Activated T-helper 2 cell treated with anti-CD3 and anti-CD28 coated beads, Interferon-gamma antibody, Interleukin-2, Interleukin-4, amounts not matched to agents 10 μg/mL and 5 μg/mL and 100 μg/mL, durations not matched to agents 14 hours and 24 hours and 36 hours (primary cell): ENCODE measurements at places on chromosomes 6 and 20.

- H3K27me3 ChIP-seq: no peaks in the 10 kb centered on the region
- no peak for DNase-seq
- peaks cover 10% of the 10 kb centered on the region for H3K4me1 ChIP-seq
- H3K36me3 ChIP-seq: no peaks in the 10 kb centered on the region
- no peak overlapping the region for H3K27ac ChIP-seq
- no peak overlapping the region for H3K4me3 ChIP-seq
Measured at GRCh38 chr6:25576919-25577318, 75.1 kb upstream of the SCGN start.

DNA sequence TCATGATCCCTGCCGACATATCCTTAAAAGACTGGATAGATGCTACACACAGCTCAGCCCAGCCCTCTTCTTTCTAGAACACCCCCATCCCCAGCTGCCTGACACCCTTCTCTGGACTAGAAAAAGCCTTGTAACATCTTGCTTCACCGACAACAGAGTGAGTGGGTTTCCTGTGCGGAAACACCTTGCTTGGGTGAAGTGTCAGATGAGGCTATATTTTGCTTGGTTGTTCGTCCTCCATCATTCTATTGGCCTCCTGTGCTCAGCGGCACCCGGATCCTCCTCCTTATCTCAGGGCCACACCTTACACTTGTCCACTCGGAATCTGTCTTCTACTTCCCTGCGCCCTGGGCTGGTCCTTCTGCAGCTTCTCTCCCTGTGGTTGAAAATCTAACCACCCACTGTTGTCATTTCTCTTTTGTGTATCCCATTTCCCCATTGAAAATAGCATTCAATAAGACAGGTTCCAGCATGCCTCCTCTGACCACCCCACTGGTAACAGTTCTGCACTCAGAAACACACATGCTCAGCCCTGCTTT, 101.3 kb upstream of the MLN start:
- peaks cover 45% of the 10 kb centered on the region for H3K4me1 ChIP-seq
- no peaks in the 10 kb centered on the region for H3K36me3 ChIP-seq
- no peaks in the 10 kb centered on the region for H3K27me3 ChIP-seq

DNA sequence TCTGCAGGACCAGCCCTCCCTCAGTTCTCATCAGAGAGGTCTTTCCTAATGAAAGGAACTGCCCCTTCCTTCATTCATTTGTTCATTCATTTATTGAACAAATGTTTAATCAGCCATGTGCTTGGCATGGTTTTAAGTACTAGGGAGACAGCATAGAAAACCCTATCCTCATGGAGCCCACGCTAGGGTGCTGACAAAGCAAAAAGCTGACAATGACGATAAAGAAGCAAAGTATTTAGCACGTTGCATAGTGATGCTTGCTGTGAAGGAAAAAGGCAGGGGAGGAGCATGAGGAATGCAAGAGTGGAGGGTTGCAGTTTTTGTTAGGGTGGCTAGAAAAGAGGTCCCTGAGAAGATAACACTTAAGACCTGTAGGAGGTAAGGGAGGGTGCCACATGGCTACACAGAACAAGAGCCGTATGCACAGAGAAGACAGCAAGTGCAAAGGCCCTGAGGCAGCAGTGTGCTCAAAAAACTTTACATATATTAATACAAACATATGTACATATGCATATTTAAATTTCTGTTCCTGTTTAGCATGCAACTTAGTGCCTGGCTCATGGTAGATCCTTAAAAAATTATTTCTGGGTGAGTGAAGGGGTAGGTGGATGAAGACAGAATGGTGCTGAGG, 98.9 kb downstream of the EYA2 start:
- no peak overlapping the region for H3K4me3 ChIP-seq
- peaks cover 6% of the 10 kb centered on the region for H3K36me3 ChIP-seq

DNA sequence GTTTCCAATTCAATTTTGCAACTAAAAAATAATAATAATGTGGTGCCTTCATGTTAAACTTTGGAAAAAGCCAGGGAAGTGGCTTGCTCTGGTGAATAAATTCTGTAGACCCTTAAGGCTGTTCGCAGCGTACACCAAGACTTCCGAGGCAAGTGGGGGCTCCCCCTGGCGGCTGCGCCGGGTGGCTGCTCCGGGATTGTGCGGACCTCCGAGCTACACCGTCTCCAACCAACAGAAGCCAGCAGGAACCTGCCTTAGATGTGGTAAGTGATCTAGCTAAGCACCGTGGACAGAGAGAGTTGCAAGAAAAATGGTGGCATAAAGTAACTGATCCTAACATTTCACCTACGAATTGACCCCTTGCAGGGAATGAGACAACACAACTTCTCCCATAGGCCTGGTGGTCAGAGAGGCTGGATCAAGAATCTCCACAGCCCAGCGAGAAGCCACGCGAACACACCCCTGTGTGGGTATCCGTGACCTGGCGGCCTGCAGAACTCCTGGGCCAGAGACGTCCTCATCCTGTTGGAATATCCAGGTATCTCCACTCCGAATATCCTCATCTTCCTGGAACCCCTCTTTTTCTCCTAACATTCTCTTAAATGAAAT, 69.6 kb downstream of the TBXT start:
- H3K27me3 ChIP-seq: peaks cover 15% of the 10 kb centered on the region
- no peak overlapping the region for H3K4me3 ChIP-seq
- DNase-seq: peak; percentile 28
- no peaks in the 10 kb centered on the region for H3K4me1 ChIP-seq
- no peaks in the 10 kb centered on the region for H3K36me3 ChIP-seq

DNA sequence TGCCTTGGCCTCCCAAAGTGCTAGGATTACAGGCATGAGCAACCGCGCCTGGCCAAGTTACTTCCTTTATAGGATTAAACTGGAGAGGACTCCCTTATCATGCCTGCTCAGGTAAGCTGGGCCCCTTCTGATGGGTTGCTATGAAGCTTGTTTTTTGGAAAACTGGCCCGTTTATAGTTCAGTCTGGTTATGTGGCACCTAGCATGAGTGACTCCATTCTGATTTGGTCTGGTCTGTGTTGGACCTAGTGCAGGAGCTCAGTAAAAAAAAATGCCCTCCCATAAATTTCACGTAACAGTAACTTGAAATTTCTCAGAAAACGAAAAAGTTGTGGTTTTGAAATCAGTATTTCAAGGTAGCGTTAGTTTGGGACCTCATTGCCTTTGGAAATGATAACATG, 448.4 kb downstream of the HACE1 start:
- no peak for DNase-seq
- H3K4me3 ChIP-seq: no peak overlapping the region
- H3K4me1 ChIP-seq: no peaks in the 10 kb centered on the region
- no peaks in the 10 kb centered on the region for H3K27me3 ChIP-seq
- no peaks in the 10 kb centered on the region for H3K36me3 ChIP-seq
- no peak overlapping the region for H3K27ac ChIP-seq

GRCh38 chr6:18551228-18551627, 164.1 kb downstream of the RNF144B start:
- H3K27me3 ChIP-seq: peaks cover 5% of the 10 kb centered on the region
- H3K4me3 ChIP-seq: no peak overlapping the region
- H3K36me3 ChIP-seq: no peaks in the 10 kb centered on the region
- no peak overlapping the region for H3K27ac ChIP-seq

DNA sequence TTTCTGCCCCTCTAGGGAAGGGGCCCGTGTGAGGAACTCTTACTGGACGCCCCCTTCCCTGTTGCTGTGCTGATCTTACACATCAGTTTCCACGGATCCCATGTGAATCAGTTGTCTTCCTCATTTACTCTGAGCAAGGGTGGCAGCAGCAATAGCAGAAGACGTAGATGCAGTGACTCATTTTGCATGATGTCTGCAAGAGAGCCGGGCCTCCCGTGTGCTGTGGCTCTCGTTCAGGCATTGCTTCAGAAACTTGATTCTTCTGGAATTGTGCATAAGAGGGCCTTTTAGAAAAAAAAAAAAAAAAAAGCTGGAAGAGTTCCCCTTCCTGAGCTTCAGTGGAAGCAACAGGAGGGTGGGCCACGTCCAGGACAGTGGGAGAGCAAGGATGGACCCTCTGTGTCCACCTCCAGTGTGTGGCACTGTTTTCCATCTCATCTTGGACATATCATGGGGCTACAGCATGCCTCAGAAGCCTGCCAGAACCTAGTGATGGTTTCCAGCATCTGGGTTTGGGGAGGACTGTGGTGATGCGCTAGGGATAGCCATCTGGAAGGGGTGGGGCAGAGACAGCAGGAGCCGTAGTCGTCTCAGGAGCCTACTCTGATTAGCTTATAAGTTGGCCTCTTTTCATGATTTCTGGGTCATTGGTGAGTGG, 62.1 kb downstream of the FOXO3 start:
- no peak for DNase-seq
- H3K4me3 ChIP-seq: no peak overlapping the region
- peaks cover 5% of the 10 kb centered on the region for H3K27me3 ChIP-seq
- H3K27ac ChIP-seq: no peak overlapping the region
- H3K4me1 ChIP-seq: peaks cover 10% of the 10 kb centered on the region

DNA sequence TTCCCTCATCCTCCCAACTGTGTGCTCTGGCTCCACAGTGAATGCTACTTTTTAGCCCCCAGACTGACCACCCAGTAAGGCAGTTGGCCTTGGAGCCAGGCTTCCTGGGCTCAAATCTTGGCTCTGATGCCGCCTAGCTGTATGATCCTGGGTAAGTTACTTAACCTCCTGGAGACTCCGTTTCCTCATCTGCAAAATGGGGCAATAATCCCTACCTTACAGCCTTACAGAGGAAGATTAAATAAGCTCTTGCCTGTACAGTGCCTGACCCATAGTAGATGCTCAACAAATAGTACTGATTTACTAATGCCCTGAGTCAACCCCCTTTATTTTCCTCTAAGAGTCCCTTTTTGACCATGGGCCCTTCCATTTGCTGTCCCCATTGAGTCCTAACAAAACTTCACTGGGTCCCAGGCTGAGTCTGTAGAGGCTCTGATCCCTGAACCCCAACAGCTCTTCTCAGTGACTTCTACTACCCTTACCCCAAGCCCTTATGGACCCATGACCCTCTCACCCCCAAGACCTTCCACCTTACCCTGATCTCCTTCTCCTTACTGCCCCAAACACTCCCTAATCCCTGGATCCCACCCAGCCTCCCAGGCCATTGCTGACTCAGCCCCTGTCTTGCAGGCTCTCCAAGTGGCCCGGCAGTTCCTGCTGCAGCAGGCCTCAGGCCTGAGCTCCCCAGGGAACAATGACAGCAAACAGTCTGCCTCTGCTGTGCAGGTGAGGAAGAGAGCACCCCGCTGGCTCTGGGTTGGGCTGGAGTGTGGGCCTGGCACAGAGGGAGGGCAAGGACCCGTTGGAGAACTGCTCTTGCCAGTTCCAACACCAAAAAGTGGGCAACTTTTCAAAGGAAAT, 31.4 kb downstream of the FOXP4 start:
- H3K27me3 ChIP-seq: no peaks in the 10 kb centered on the region
- H3K36me3 ChIP-seq: no peaks in the 10 kb centered on the region
- H3K27ac ChIP-seq: no peak overlapping the region
- no peaks in the 10 kb centered on the region for H3K4me1 ChIP-seq

GRCh38 chr20:51005214-51005613, 17.7 kb downstream of the KCNG1 start:
- DNase-seq: no peak
- no peak overlapping the region for H3K4me3 ChIP-seq
- no peaks in the 10 kb centered on the region for H3K4me1 ChIP-seq
- H3K27ac ChIP-seq: no peak overlapping the region

GRCh38 chr20:61073376-61073775, 178.7 kb upstream of the CDH4 start:
- no peak overlapping the region for H3K27ac ChIP-seq
- no peak overlapping the region for H3K4me3 ChIP-seq
- H3K4me1 ChIP-seq: no peaks in the 10 kb centered on the region
- no peaks in the 10 kb centered on the region for H3K36me3 ChIP-seq
- no peaks in the 10 kb centered on the region for H3K27me3 ChIP-seq

- H3K4me3 ChIP-seq: no peak overlapping the region
- no peaks in the 10 kb centered on the region for H3K4me1 ChIP-seq
- H3K27ac ChIP-seq: no peak overlapping the region
- DNase-seq: no peak
- no peaks in the 10 kb centered on the region for H3K27me3 ChIP-seq
Measured at GRCh38 chr6:22271081-22271480, 25.8 kb downstream of the PRL start.

DNA sequence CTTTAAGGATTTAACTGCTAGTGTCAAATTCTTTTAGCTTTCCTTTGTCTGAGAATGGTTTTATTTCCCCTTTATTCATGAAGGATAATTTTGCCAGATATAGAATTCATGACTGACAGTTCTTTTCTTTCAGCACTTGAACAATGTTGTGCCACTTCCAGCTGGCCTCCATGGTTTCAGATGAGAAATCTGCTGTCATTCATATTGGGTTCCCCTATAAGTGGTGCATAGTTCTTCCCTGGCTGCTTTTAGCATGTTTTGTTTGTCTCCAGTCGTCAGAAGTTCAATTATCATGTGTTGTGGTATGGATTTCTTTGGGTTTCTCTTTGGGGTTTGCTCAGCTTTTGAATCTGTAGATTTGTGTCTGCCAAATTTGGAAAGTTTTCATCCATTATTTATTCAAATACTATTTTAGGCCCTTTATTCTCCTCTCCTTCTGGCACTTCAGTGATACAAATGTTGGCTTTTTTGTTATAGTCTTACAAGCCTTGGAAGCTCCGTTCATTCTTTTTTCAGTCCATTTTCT, 76.3 kb upstream of the TGM3 start:
- H3K4me1 ChIP-seq: peaks cover 5% of the 10 kb centered on the region
- peaks cover 3% of the 10 kb centered on the region for H3K27me3 ChIP-seq
- no peak overlapping the region for H3K27ac ChIP-seq
- H3K36me3 ChIP-seq: no peaks in the 10 kb centered on the region

DNA sequence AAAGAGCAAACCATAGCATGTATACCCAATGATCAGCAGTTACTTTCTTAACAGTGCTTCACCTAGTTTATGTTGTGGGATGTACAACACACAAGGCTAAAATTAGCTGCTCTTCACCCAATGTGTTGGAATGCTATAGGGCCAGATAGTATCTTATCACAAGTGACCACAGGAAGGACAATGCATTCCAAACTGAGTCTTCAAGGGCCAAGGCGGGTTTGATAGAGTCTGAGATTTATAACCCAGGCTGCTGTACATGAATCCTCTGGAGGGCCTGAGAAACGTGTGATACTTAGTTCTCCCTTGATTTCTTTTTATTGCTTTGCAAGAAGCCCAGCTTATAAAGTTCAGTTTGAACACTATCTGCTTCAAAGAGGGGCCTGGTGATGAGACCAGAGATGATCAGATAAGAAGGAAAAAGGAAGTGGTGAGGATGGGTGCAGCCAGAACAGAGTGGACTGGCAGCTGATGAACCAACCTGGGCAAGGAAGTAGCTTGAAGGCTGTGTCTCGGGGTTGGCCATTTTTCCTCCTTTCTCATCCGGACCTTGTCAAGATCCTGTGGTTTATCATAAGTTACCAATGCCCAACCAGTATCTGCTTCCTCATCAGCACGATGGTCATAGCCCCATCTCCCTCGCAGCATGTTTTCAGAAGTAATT, 62.2 kb upstream of the BMP2 start:
- H3K27ac ChIP-seq: no peak overlapping the region
- no peaks in the 10 kb centered on the region for H3K27me3 ChIP-seq
- no peak for DNase-seq
- no peaks in the 10 kb centered on the region for H3K4me1 ChIP-seq
- H3K36me3 ChIP-seq: no peaks in the 10 kb centered on the region

- no peak for DNase-seq
- H3K4me3 ChIP-seq: no peak overlapping the region
- no peak overlapping the region for H3K27ac ChIP-seq
Measured at GRCh38 chr20:63285636-63286615, 7.1 kb upstream of the COL20A1 start.

GRCh38 chr6:139987091-139987490, 612.6 kb upstream of the CITED2 start:
- no peak overlapping the region for H3K4me3 ChIP-seq
- no peaks in the 10 kb centered on the region for H3K4me1 ChIP-seq
- H3K36me3 ChIP-seq: no peaks in the 10 kb centered on the region
- H3K27me3 ChIP-seq: no peaks in the 10 kb centered on the region
- H3K27ac ChIP-seq: no peak overlapping the region
- DNase-seq: no peak

- no peak overlapping the region for H3K27ac ChIP-seq
- peaks cover 11% of the 10 kb centered on the region for H3K27me3 ChIP-seq
- DNase-seq: no peak
- peaks cover 15% of the 10 kb centered on the region for H3K4me1 ChIP-seq
- H3K36me3 ChIP-seq: peaks cover 15% of the 10 kb centered on the region
Measured at GRCh38 chr6:21603082-21603952, 9.8 kb downstream of the SOX4 start.
